ENCODE measurements at places on chromosomes 12 and 14. TPM values are rescaled to one million over a fixed set of nuclear protein-coding genes. Genes with fewer than 3 reads are reported as not detected.

RNU4-1 gene
- 1,572 TPM for total RNA-seq

CATSPERB gene
- total RNA-seq: 5.0 TPM

GLI1 gene
- total RNA-seq: 0.67 TPM

PTGER2 gene
- 3.5 TPM for total RNA-seq

ZFYVE21 gene
- 3.7 TPM for total RNA-seq

GRCh38 chr14:62445570-62445969 lies 599.7 kb downstream of the KCNH5 start:
- no peak for DNase-seq

DNA sequence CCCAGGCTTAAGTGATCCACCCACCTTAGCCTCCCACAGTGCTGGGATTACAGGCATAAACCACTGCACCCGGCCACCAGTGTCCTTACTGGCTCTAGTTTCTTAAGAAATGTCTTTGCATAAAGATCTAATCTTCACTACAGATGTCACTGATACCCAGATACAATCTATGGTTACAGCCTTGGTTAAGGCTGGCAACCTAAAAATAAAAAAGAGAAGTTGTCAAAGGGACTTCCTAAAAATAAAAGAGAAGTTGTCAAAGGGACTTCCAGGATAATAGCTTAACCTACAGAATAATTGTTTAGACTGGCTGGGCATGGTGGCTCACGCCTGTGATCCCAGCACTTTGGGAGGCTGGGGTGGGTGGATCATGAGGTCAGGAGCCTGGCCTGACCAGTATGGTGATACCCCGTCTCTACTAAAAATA lies 27.6 kb downstream of the ETFBKMT start:
- DNase-seq: no peak

DNA sequence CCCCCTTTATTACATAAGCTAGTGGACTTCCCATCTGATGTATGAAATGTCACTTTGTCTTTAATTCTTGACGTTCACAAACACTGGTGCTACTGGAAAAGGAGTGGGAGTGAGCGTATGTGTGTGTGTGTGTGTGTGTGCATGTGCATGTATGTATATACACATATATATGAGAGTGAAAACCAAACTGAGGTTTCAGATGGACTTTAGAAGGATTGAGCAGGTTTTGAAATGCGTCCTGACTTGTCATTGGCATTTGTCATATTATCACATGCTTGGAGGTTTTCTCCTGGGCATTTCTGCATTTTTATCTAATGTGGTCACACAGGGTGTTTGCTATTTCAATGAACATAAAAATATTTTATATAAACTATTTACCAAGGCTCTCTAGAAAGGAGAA lies 1085.9 kb downstream of the BCL11B start:
- no peak for DNase-seq

- no peak for DNase-seq
Measured at GRCh38 chr12:117671734-117672133, 297.1 kb downstream of the KSR2 start.

GRCh38 chr12:49346659-49347310 lies at the start of gene DNAJC22:
Gene DNAJC22, plus strand, starts transcription at chr12:49346888. Its CDS starts 1,985 bp downstream, at chr12:49348873.
- DNase-seq: no peak

DNA sequence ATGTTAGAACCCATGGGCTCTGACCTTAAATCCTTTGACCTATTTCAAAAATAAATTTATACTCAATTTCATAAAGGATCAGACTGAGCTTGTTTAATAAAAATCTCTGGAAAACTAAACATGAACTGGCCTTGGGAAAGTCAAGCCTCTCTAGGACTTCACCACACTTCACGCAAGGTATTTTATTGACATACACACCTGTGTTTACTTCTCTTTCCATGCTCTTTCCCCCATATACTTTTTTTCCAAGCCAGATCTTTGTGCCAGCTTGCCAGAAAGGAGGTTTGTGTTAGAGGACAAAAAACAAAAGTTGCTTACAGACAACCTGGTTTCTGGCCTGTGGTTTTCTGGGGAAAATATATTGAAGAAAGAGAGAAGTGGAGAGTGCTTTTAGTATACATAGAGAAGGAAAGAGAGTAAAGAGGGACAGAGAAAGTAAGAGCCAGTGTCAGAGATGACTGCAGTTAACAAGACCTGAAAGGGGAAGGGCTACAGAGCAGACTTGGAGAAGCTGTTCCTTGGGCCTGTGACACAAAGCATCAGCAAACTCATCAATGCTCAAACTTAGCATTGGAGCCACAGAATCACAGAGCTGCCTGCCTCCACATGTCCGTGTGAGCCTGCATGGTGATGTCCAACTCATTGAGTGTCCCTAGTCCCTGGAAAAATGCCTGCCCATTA lies 77.3 kb upstream of the TMTC2 start:
- no peak for DNase-seq

DNA sequence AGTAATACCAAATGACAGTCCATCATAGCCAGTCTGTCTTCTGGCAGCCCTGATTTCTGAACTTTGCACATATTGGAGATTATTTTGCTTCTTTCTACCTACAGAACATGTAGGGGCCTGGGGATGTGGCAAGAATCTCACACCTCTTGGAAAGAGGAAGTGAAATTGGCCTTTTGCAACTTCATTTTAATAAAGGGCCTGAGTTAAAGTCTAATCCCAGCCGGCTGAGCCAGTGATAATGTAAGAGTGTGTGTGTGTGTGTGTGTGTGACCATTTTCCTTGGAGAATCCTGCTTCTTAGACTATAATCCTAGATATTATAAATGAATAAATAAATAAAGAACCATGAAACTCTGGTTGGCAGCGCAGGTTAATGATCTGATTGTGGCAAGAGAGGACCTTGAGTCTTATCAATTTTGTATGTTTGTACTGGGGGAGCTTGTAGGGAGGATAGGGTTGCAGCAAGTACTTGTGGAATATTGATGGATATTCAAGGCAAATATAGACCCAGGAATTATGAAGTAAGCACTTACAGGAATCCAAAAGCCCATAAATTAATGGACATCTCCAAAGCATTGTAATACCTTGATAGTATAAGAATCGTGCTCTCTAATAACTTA lies 233.2 kb upstream of the AMIGO2 start:
- DNase-seq: no peak

GRCh38 chr12:99558109-99558508 lies 89.4 kb upstream of the GARIN6 start:
- no peak for DNase-seq

DNA sequence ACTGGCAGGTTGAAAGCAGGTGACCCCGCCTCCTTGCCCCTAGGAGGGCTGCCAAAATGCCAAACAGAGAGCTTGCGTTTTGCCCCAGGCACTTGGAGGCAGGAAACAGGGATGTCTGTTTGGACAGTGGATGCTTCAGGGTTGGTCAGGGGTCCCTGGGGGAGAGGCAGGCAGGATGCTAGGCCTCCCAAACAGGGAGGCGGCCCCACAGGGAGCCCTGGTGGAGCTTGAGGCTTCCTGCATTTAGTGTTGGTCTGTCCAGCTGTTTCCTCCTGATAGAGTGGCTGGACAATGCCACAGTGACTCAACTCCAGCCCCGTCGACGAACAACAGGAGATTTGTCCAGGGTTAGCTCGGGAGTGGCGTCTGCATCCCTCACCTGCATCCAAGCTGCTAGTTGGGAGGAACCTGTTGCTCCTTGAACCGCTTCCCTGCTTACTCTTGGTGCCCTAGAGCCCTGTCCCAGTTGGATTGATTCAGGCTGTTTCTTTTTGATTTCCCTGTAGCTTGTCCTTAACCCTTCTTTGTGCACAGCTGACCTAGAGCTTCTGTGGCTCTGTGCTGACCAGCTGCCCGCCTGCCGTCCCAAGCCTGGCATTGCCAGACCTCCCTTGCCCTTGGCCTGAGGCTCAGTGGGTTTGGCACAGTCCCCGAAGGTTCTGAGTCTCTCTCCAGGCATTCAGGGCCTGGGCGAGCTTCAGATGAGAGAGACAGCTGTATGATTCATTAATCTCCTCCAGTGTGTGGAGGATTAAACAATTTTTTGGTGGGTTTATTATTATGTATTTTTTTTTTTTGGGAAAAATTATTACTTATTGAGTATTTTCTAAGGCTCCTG lies 45.9 kb downstream of the TSPAN9 start:
- DNase-seq: no peak

DNA sequence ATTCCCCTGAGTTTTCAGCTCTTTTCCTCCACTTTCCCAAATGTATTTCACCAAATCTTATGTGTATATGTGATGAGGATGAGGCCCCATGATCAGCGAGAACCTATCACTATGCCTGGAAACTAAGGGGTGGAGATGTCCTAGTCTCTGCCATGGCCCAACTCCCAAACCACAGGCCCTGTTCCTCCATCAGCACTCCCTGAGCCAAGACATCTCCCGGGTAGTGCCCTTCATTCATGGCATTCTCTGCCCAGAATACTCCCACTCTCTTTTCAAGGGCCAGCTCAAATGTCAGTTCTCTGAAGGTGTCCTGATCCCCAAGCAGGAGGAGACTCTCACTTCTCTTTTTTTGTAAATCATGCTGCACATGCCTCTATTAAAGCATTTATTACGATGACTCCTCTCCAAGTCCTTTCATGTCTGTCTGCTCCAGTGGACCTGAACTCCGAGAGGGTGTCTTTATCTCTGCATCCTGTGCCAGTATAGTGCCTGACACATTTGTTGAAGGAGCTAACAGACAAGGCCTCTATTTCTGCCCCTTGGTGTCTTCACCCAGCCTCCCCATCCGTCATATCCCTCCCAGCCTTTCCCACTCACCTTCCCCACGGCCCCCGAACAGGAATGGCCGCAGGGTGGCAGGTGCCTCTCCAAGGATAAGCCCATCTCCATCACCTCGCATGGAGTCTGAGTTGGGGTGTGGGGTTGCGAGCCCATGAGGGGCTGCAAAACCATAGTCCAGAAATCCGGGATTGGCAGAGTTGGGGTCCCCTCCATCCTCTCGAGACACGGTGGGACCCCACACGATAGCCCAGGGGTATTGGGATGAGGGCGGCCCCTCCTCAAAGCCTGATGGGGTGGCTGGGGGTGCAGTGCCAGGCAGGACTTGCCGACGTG lies 3.7 kb downstream of the PIANP start:
- DNase-seq: no peak

- no peak for DNase-seq
Measured at GRCh38 chr12:43763769-43764168, 5.0 kb downstream of the IRAK4 start.

GRCh38 chr14:23202001-23202400 lies 18.5 kb upstream of the SLC7A8 start:
- DNase-seq: no peak

GRCh38 chr14:59981564-59981963 lies 61.6 kb downstream of the LRRC9 start:
- DNase-seq: no peak

- DNase-seq: no peak
Measured at GRCh38 chr12:78866518-78866917, 1.9 kb downstream of the SYT1 start.

GRCh38 chr12:13661005-13661887 lies 320.2 kb downstream of the GRIN2B start:
- DNase-seq: no peak

Data from CD8-positive, alpha-beta T cell (primary cell).